ENCODE measurements at places on chromosomes 5 and 9.

- DNase-seq = peak; percentile 15
Observed at GRCh38 chr5:163565931-163566608, 60.7 kb downstream of the MAT2B start.

DNA sequence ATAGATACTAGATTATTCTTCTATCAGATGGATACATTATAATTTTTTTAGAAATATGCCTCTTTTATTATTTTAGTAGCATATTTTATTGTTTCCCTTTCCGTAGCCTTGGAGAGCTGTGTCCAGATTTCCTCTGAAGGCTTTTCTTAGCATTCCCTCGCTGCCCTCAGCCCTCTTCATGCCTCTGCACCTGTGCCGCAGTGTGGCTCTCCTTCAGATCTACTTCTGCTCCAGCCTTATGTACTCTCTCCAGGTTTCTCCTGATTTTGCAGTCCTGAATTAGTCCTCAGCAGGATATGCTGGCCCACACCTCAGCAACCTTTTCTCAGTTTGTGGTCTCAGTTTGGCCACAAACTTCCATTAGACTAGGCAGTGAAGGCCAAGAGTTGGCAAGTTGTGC is 1052.0 kb downstream of the TAF11L14 start:
- DNase-seq = no peak

DNA sequence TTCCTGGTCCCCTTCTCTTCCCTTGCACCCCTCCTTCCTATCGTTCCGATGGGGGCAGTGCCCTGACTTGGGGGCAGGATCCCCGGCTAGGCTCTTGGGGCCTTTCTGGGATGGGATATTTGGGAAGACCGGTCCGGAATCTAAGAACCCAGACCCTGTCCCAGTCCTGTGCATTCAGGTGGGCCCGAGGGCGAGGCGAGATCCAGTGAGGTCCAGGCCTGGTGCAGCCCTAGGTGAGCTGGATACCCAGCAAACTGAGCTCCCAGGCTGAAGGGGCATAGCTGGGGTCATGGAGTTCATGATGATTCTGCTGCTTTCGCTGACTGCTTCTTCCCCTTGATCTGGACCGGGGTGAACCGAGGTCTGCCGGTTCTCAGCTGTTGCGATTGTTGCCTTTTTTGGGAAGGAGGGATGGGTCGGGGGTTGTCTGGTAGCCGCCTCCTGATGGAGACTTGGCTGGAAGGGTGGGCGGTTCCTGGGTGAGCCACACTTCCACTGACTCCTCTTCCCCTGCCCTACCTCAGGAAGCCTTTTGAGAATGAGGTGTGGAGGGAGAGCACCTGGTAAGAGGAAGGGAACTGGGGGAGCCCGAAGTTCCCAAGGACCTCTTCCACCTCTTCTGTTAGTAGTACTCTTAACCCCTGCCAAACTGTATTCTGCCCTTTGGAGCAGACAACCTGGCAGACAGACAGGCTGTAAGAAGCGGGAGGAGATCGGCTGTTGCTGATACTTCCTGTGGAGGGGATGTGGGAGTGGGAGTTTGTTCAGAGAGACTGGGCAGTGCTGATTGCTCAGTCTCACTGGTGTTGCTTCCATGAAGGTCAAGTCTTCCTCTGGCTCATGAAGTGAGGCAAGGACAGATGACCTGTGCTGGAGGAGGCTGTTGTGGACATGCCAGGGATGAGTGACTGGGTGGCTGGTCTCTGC is 1.0 kb downstream of the LRRC8A start:
- DNase-seq = no peak

GRCh38 chr5:26237489-26237888 is 800.9 kb downstream of the CDH9 start:
- no peak for DNase-seq

DNA sequence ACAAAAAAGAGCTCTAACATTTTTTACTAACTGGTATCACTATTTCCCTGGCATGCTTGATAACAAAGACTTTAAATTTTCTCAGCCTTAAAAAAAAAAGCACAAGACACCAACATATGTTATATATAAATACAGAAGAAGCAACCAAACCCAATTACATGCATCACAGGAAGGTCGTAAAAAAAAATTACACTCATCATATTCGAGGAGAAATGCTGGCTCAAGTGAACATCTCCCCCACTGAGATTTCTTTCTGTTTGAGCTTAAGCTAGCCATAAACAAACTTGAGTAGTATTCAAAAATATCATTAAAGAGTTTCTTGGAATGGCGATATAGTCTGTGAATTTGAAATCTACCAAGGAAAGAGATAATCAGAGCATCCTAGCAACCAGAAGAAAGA is 7.5 kb upstream of the MSH3 start:
- no peak for DNase-seq

DNA sequence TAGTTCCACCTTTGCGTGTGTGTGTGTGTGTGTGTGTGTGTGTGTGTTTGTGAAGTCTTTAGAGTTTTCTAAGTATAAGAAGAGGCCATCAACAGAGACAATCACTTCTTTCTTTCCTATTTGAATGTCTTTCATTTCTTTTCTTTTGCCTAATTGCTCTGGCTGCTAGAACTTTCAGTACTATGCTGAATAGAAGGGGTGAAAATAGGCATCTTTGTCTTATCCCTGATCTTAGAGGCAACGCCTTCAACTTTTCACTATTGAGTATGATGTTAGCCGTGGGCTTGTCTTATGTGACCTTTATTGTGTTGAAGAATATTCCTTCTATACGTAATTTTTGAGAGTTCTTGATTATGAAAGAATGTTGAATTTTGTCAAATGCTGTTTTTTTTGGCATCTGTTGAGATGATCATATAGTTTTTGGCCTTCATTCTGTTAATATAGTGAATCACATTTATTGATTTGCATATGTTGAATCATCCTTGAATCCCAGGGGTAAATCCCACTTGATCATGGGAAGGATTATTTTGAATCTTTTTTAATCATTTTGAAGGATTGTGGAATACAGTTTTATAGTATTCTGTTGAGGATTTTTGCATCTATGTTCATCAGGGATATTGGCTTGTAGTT is 134.8 kb upstream of the CD180 start:
- DNase-seq = no peak

- DNase-seq = no peak
Observed at GRCh38 chr9:9874270-9874669, 738.5 kb downstream of the PTPRD start.

- peak; percentile 45 for DNase-seq
Observed at GRCh38 chr5:147234825-147235635, at the start of gene STK32A. TSS of gene STK32A (plus strand) at chr5:147235026. CDS start at chr5:147239635, 4,609 bp downstream.

GRCh38 chr9:94918038-94918753 is 191.7 kb downstream of the AOPEP start:
- DNase-seq = peak; percentile 51

DNA sequence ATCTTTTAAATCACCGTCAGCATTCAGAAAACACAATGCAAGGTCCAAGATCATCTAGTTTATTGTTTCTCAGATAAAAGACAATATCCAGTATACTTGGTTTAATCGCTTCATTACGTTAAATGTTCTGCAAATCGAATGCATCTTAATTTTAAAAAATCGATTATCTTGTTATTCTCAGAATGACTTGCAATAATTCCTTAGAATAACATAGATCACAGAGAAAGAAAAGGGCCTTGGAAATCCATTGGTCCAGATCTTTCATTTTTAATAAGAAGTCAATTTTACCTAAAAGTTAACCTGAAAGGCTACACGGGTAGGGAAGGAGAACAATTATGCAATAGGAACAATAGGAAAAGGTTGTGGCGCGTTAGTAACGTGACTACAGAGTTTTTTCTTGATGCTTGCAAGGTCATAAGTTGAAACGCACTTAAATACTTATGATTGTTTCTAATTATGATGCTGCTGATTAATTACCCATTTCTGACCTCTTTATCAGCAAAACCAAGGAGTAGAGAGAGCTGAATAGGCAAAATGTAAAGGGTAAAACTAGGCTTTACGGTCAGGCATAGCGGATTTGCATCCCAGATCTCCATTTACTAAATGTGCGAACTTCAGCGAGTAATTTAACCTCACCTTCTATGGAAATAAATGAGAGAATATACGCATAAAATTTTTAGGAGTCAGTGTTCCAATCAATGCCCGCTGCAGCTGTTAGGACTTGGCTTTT is 769 bp upstream of the LYRM7 start:
- DNase-seq = no peak

- no peak for DNase-seq
Observed at GRCh38 chr9:114968671-114969070, 38.3 kb upstream of the TNFSF8 start.

- no peak for DNase-seq
Observed at GRCh38 chr5:14742498-14742897, 78.0 kb downstream of the OTULIN start.

GRCh38 chr5:132779961-132780360 is 2.9 kb upstream of the SEPTIN8 start:
- DNase-seq = no peak

DNA sequence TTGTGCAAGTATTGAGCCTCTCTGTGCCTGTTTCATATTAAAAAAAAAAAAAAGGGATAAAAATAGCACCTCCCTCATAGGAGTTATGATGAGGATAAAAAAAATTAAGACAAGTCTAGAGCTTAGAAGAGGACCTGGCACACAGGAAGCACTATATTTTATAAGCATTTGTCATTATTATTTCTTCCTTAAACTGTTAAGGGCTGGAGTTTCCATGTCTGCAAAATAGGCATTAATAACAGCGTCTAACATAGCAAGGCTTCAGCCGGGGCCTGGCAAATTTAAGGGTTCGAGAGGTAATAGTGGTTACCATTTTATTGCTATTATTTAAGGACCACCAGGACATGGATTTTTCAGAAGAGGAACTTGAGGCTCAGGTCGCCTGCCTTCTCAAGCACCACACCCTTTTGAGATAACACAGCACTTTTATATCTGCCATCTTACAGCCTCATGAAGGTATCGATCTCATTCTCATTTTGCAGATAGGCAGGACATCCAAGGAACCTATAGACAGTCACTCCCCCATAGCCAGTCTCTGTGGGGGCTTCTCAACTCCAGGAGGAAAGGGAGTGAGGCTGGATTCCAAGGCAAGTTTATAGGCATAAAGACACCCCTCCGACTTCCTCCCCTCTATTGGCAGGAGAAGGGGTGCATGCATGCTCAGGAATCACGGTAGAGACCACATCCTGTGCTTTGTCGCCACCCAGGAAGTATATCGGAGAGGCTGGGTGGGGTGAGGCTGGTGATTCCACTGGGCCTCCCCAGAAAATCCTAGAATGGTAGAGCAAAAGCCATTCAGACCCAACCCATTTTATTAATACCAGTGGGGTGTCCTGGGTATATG is 2.4 kb downstream of the ANXA6 start:
- DNase-seq = peak; percentile 33

DNA sequence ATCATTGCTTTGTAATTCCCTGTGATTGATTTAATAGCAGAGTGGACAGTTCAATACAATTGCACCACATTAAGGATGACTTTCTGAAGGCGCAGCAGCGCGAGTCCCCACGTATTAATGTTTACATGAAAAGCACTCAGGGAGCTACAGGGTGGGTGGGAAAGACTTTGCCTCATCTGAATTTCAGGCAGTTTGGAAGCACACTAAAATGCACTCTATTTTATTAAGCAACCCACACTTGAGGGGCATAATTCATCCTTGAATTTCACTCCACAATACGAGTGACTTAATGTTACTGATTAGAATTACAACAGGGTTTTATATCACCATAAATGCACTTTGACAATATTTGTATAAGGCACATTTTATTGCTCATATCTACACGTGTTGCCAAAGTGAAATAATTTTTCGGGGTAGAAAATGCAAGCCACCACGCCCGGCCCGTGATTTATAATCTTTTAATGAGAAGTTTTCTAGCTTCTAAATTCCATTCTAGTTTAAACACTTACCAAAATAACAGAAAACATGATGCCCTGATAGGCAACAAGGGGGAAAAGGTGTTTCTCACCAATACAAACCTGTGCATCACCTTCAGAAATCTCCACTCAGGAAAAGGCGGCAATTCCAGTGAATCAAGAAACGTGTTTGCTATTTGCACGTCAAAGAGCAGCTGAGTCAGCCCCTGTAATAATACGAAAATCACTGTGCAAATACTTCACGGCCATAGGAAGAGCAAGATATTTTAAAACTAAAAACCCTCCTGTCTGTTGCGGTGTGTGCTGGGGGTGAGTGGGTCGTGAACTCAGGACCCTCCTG is 40.5 kb downstream of the IRX4 start:
- no peak for DNase-seq

DNA sequence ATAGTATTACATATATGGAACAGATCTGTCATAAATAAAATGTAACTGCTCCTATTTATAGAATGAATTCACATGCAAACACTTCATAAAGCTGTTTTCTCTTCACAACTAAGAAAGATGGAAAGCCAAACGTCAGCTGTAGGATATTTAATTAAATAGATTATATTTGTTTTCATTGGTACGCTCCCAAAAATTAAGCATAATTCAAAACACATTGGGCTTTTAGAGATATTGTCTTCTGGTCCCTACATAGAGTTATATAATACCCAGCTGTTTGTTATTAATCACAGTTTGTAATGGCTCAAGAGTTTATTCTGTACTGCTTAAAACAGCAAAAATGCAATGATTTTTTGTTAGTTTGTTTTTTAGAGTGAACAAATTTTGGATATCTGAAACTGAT is 61.2 kb downstream of the MRPS30 start:
- no peak for DNase-seq

GRCh38 chr5:5572010-5572865 is 149.8 kb downstream of the ICE1 start:
- peak; percentile 27 for DNase-seq

DNA sequence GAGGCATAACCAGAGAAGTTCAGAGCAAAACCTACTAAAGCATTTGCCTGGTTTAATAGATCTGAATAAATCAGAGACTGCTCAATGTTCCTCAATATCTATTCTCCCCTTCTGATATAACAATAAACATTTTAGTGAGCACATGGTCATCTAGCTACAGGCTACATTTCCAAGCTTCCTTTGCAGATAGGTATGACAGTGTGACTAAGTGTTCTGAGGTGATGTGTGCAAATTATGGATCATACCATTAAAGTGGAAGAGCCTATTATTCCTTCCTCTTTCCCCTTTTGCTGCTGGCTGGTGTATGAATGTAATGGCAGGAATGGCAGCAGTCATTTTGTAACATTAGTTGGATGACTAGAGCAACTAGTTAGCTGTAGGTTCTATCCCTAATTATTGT is 285.8 kb upstream of the RASA1 start:
- no peak for DNase-seq

DNA sequence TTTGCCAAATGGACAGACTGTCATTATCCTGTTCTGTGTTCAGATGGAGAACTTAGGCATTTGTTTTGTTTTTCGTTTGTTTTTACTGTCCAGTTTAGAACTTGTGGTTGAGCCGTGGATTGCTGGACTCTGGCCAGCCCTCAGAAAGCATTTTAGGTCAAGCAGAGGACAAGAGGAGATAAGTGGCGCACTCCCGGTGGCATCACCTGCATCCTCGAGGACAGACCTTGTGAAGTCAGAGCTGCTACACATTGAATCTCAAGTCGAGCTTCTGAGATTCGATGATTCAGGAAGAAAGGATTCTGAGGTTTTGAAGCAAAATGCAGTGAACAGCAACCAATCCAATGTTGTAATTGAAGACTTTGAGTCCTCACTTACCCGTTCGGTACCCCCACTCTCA is 8.9 kb downstream of the MTRR start:
- no peak for DNase-seq

DNA sequence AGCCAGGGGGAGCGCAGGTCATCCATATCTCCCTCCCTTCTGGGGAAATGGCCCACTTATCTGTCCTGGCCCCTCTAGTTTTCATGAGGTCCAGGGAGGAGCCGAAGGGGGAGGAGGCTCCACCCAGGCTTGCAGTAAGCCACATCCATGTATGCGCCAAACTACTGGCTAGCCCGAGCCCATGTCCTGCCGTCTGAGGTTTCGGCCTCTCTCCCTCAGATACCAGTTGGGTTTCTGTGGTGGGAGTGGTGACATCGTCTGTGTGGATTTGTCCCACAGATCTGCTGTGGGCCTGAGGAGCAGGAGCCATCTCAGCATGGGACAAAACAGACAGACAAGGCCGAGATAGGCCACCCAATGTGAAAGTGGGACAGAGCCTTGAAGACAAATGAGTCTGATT is 78.3 kb upstream of the ORM1 start:
- no peak for DNase-seq
